ENCODE measurements at places on chromosomes 1 and 21.

DNA sequence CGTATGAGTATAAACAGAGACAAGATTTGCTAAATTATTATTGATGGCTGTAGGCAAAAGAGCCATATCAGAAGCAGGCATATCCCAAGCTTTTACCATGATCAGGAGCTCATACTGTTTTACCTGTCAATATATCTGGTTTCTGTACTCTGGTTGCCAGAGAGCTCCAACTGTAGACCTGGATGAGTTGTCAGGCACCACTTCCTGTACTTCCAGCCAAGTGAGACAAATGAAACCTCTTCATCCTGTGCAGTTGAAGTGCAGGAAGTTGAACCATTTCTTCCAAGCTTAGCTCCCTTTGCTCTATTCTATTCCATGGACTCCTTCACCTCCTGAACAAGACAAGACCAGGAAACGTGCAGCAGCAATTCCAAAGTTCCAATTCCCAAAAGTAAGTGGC lies 115.6 kb downstream of the ZNF281 start:
- DNase-seq, result no peak

GRCh38 chr1:19885821-19886220 lies 3.6 kb downstream of the OTUD3 start:
- DNase-seq, result no peak

- DNase-seq, result no peak
Observed at GRCh38 chr1:3628445-3628844, 3.6 kb downstream of the TPRG1L start.

GRCh38 chr1:222627232-222627631 lies 9.3 kb downstream of the MIA3 start:
- DNase-seq, result no peak

- no peak for DNase-seq
Observed at GRCh38 chr1:118388301-118388959, 203.4 kb upstream of the SPAG17 start.

GRCh38 chr1:14522077-14522925 lies 76.2 kb upstream of the KAZN start:
- no peak for DNase-seq

GRCh38 chr1:117679868-117680267 lies 74.0 kb downstream of the TENT5C start:
- DNase-seq, result no peak

GRCh38 chr1:8335246-8335645 lies 17.3 kb downstream of the SLC45A1 start:
- DNase-seq, result no peak

- DNase-seq, result no peak
Observed at GRCh38 chr1:29354511-29355098, 118.3 kb downstream of the PTPRU start.

DNA sequence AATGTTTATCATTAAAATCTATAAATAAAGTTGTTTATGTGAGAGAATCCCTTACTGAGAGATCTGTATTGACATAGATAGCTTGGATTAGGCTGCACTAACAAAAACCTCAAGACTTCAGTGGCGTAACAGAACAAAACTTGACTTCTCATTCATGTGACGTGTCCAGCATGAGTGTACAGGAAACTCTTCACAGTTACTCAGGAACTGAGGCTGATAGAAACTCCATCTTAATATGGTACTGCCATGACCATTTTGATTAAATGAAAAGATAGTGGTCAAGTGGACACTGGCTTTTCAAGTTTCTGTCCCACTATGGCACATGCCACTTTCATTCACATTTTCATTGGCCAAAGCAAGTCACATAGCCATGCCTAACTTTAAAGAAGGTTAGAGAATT lies 3.7 kb downstream of the ST3GAL3 start:
- DNase-seq, result no peak

DNA sequence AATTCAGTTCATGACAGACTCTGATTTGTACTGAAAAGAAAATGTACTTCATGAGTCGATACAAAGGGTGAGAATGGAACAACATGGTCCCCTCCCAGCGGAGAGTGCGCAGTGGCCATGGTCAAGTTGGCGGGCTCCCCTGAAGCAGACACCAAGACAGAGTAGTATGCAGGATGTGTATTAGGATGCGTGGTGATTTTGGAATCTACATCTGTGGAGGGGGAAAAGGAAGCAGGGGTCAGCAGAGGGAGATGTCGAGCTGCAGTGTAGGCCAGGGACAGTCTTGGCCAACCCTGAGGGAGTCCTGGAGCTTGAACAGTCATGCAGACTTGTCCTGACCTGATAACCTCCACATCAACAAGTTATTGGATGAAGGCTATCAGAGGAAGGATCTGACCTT lies 481.0 kb downstream of the OMA1 start:
- no peak for DNase-seq

DNA sequence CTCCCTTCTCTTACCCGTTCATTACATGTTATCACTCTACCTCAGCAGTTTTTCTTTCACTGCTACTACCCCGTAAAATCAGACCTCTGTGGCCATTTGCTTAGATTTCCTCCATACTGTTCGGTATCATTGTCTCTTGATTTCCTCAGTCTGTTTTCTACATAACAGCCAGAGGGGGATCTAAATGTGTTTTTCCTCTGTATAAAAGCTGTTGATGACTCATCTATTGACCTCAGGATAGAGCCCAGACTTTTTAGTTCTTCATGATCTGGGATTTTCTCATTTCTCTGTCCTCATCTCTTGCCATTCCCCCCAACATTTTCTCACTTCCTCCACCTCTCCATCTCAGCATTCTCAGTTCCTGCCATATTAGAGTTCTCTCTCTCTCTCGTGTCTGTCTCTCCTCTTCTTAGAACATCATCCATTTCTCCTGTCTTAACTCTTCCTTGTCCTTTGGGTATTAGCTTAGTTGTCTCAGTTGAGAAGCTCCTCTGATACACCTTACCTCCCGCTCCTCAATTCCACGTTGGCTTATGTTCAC lies 10.5 kb downstream of the OTUD3 start:
- DNase-seq, result no peak

DNA sequence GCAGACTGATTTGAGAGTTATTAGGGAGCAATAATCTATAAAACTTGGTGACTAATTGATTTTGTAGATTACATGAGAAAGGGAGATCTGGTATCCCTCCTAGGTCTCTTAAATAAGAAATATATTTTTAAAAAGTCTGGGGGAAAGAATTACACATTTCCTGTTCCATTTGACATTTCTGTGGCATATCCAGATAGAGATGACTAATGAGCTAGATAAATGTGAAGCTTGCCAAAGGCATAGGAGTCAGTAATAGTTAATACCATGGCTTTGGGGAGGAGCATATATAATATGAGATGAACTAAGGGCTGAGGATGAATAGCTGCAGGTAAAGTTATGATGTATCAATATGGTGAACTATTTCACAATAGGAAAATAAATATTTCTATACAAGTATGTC lies 663.7 kb downstream of the PTPRC start:
- DNase-seq, result no peak

GRCh38 chr1:197902131-197902453 lies 338 bp upstream of the C1orf53 start:
- no peak for DNase-seq

GRCh38 chr1:228146417-228147150 lies 3.1 kb upstream of the GJC2 start:
- no peak for DNase-seq

- DNase-seq, result no peak
Observed at GRCh38 chr1:219027146-219027673, 146.5 kb upstream of the LYPLAL1 start.

GRCh38 chr1:22273686-22274681 lies 131.1 kb upstream of the WNT4 start:
- no peak for DNase-seq

- no peak for DNase-seq
Observed at GRCh38 chr1:169383449-169383848, 15.5 kb downstream of the BLZF1 start.

DNA sequence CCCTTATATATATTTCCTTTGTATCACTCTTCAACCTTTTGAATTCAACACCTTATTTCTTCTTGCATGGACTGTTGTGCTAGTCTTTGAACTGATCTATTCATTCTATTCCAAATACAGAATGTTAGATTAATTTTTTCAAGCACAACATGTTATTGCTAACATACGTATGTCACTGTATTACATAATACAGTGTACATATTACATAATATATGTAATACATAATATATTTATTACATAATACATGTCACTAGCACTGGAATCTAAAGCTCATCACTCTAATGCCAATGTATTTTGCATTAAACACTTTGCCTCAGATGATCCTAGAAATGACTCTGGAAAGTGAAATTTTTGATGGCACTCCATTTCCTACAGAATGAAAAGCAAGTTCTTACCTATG lies 59.8 kb downstream of the LRRC8D start:
- no peak for DNase-seq

- no peak for DNase-seq
Observed at GRCh38 chr1:198520524-198521254, 19.8 kb downstream of the ATP6V1G3 start.

DNA sequence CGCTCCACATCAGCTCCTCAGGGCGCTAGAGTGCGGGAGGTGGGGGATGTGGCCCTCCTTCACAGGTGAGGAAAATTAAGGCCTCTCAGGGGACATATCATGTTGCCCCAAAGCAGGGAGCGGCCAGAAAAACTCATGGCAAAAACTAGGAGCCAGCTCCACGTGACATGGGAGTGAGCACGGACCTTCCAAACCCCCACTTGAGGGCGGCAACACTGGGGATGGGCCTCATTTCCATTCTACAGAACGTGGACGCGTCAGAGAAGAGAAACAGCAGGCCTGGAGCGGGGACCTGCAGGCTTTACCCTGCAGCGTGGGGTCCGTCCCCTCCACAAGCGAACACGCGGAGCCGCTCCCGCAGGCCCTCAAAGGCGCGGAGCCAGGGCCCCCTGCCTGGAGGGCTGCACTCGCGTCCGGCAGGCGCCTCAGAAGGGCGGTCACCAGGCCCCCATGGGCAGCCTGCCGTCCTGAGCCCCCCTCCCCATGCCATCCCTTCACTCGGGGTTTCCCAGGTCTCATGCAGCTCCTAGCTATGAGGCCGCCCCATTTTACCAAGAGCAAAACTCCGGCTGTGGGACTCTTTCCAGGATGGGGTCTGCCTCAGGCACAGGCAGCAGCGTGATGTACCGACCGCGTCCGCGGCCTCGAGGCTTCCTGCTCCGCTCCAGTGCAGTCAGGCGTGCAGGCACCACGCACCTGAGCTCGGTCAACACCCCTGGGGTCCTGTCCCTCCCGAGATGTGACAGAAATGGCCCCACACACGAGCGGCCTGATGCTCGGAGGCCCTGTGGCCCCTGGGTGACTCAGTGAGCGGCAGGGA lies 5.5 kb downstream of the CFAP410 start:
- DNase-seq, result no peak

- no peak for DNase-seq
Observed at GRCh38 chr1:9992910-9993309, 4.1 kb upstream of the RBP7 start.

DNA sequence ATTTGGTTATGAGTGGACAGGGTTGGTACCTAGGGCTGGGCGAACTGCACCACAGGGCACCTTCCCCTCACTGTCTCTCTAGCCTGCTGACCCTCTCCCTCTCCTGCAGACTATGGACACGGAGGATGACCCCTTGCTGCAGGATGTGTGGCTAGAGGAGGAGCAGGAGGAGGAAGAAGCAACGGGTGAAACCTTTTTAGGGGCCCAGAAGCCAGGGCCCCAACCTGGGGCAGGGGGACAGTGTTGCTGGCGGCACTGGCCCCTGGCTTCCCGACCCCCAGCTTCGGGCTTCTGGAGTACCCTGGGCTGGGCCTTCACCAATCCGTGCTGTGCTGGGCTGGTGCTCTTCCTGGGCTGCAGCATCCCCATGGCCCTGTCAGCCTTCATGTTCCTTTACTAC lies 21.9 kb downstream of the DISP3 start:
- DNase-seq, result no peak

DNA sequence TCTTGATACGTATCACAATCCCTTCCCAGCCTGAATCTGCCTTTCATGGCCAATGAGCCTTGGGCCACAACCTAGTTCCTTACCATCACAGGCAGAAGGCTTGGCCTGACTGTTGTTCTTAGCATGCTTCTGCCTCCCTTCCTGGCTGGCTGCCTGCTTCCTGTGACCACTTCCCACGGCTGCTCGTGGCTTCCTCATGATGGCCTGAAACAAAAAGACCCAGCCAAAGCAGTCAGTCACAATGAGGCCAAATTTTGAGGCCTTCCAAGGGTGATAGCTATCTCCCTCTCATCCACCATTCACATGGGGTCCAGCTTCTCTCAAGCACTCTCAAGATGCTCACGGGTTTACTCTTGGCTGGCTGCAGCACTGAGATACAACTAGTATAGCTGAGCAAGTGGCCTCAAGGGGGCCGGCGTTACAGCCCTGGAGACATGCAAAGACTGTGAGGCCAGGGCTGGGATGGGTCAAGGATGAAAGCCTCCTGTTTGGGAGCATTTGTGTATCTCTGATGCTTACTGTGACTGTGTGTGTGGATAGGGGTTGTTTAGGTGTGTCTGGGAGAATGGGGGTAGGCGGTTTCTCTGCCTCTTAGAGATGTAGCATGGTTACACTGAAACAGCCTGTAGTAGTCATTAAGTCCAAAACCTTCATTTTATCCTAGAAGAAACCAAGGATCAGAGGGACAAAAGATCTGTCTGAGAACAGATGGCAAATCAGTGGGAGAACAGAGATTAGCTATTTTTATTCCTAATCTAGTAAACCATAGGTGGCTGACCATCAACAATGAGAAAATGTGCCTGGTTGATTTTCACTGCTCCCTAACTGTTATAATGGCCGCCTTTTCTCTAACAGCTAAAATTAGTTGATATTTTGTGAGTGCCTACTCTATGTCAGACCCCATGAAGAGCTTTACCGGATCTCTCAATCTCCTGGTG lies 5.4 kb upstream of the TOE1 start:
- DNase-seq, result no peak

DNA sequence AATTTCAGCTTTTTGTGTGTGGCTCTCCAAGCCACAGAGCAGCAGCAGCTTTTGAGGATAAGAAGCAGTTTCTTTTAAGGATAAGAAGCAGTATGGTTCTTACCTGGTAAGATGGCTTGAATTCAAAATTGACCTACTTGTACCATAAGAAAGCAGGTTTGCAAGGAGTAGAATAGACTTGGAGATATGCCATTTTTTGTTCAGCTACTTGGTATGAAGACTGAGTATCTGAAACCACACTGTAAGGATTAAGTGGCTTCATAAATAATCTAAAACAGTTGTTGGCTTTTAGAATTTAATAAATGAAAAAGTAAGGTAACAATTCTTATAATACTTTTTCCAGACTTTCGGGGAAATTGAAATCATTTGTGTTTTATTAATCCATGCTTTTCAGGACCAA lies 74.2 kb downstream of the ATF6 start:
- DNase-seq, result no peak

GRCh38 chr1:189693140-189693539 lies 784.5 kb downstream of the BRINP3 start:
- no peak for DNase-seq

- no peak for DNase-seq
Observed at GRCh38 chr1:20057886-20058420, 12.0 kb upstream of the PLA2G5 start.

GRCh38 chr1:165911609-165912281 lies 84.3 kb downstream of the UCK2 start:
- no peak for DNase-seq

- DNase-seq, result no peak
Observed at GRCh38 chr21:45834026-45834715, 147.4 kb upstream of the COL6A1 start.

- DNase-seq, result no peak
Observed at GRCh38 chr1:47709872-47710231, 272.0 kb downstream of the FOXD2 start.

- peak; percentile 44 for DNase-seq
Observed at GRCh38 chr1:110783292-110783918, 89.5 kb upstream of the CD53 start.
